A549 treated with dexamethasone at 1 μM for 4 hours (cell line): ENCODE measurements at places on chromosomes 2 and 18. TPM values are rescaled to one million over a fixed set of nuclear protein-coding genes. Genes with fewer than 3 reads are reported as not detected.

Gene SANBR
- 10.2 to 14.9 TPM (median 13.5 TPM) in 5 replicates for total RNA-seq

Gene CHST9
- 0.01 TPM in 1 of 5 replicates, not detected in the others for total RNA-seq

Gene RGPD8
- total RNA-seq, result 2.4 to 4.5 TPM (median 3.6 TPM) in 5 replicates

Gene SMIM21
- not detected in 5 replicates for total RNA-seq

Gene CHRND
- 0.07 to 0.09 TPM in 2 of 5 replicates, not detected in the others for total RNA-seq

Gene VSNL1
- total RNA-seq, result not detected in 5 replicates

Gene APOB
- 0.01 to 0.02 TPM (median 0.01 TPM) in 3 of 5 replicates, not detected in the others for total RNA-seq
